ENCODE measurements at places on chromosomes 2 and 18. TPM values are rescaled to one million over a fixed set of nuclear protein-coding genes. Genes with fewer than 3 reads are reported as not detected.

- DNase-seq, result no peak
Measured at GRCh38 chr2:11674983-11675382, 5.0 kb upstream of the NTSR2 start.

- DNase-seq, result no peak
Measured at GRCh38 chr2:45170191-45171135, 161.2 kb upstream of the SIX2 start.

DNA sequence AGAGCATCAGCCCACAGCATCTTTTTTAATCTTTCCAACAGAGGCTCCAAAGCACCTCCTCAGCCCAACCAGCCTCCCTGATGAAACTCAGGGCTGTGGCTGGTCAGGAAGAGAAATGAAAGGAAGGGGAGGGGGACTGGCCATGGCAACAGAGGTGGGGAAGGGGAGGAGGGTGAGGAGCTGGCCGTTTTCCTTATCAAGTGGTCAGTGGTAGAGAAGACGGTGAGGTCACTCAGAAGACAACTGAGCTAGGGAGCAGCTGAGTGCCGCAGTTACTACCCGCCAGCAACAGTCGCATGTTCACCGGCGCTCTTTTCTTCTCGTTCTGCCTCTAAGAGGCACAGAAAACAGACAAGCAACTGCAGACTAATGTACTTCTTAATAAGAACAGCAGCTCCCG lies 97.4 kb downstream of the AFF3 start:
- DNase-seq, result no peak

The REG3A gene
- not detected for total RNA-seq

DNA sequence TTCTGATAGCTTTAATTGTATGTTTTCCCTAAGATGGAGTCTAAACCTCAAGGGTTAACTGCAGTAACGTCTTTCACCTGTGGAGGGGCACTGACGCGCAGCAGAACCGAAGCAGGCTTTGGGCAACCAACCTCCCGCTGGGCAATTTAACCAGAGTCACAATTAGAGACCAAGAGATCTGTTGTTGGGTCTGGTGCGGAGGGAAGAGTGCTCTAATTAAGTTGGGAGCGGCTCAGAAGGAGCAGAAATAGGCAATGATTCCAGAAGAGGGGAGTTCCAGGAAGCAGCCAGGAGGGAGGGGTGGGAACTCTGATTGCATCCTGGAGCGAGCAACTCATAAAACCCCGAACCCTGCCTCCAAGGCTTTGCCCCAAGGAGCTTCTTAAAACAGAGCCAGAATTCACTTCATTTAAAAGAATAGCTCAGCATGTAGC lies 245.8 kb downstream of the PAX3 start:
- no peak for DNase-seq

The MIB1 gene
- 45.3 TPM for total RNA-seq

GRCh38 chr2:75513616-75514170 lies 47.0 kb downstream of the EVA1A start:
- no peak for DNase-seq

DNA sequence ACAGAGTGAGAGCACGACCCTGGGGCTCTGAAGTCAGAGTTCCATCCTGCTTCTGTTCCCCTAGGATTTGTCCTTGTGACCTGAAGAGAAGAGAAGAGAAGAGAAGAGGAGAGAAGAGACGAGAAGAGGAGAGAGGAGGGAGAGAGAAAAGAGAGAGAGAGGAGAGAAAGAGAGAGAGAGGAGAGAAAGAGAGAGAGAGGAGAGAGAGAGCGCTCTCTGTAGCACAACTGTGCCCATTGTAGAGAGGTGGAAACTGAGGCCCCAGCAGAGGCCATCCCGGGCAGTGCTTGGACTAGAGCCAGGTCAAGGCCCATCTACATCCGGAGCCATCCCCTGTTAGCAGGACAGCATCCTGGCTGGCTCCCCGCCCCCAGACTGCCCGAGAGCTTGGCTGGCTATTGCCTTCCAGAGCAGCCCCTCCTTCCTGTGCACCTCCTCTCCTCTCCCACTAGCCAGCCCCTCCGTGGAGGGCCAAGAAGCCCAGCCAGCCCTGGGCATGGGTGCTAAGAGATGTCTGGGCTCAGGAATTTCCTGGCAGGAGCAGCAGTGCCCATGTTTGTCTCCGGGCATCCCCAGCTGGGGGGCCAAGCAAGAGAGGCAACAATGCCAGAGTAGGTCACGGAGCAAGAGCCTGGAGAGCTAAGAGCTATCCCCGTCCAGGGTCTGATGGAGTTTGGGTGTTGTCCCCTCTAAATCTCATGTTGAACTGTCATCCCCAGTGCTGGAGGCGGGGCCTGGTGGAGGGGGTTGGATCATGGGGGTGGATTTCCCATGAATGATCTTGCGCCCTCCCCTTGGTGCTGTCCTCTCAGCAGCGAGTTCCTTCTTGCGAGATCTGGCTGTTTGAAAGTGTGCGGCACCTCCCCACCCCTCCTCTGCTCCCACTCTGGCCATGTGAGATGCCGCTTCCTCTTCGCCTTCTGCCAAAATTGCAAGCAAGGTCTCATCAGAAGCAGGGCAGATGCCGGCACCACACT lies 18.2 kb upstream of the GPR55 start:
- DNase-seq, result peak; percentile 47

DNA sequence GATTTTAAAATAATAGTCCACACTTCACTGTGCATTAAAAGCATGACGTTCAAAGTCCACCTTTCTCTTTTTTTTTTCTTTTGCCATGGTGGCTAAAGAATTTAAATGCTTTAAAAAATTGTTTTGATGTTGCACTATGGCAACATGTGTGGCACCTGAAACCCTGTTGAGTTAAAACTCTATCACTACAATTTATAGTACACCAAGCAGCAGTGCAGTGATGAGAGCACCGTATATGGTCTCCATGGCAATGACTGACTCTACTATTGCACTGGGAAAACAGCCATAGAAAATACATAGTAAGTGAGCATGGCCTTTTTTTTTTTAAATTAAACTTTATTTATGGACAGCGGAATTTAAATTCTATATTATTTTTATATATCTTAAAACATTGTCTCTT lies 298.8 kb downstream of the FIGN start:
- DNase-seq, result no peak

The RAPGEF4 gene
- total RNA-seq, result 18.6 TPM

- no peak for DNase-seq
Measured at GRCh38 chr18:63137999-63138435, 181.6 kb downstream of the BCL2 start.

The SCN9A gene
- 3.1 TPM for total RNA-seq

The CCDC138 gene
- 8.9 TPM for total RNA-seq

DNA sequence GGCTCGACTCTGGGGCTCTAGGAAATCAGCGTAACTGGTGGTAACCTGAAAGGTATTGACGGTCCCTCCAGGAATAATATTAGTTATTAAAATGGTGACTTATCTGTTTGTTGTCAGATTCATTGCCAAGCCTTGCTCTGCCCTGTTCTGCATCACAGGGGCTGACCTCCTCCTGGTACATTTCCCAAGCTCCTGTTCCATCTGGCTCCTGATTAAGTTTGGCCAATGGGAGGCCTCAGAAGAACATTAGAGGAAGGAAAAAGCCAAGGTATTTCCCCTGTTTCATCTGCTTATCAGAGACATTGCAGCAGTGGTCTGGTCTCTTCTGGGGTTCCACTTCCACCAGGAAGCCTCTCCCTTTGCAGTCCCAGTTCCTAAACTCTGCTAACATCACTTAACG lies 527.0 kb downstream of the TNS1 start:
- DNase-seq, result no peak

GRCh38 chr2:65186872-65187851 lies 40.5 kb upstream of the ACTR2 start:
- peak; percentile 86 for DNase-seq

GRCh38 chr2:189291460-189291859 lies 111.9 kb upstream of the COL5A2 start:
- DNase-seq, result no peak

DNA sequence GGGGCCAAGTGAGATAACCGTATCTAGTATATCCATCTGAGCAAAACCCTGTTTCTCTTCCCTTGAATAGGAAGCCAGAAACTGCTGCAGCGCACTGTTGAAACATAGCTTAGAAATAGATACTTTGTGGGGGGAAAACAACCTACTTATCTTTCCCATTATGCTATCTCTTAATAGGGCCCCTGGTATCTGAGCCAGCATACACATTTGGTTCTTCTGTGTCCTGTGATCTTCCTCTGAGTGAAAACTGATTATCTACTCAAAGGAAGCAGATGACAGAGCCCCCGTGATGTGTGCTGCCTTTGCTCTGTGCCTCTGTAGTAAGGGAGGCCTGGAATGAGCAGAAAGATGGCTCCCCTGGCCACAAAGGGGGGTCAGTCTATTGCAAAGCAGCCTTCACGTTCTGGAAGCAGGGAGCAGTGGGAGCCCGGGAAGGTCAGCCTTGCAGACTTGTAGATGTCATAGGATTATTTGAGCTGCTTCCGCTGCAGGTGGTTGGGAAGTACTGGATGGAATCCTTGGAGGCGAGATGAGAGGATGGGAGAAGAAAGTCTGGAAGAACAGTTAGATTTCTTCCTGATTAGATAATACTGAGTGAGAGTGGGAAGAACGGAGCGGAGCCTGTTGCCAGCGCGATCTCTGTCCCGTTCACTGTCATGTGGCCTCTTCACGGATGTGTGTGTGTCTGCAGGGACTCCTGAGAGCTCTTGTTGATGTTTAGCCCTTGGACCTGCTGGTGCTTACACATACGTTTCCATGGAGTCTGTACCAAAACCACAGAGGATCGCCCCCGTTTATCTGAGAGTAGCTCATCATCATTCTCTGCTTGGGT lies 150.1 kb downstream of the AGAP1 start:
- DNase-seq, result no peak

Measured in ureter (tissue), 1 donor.